H4 (cell line): ENCODE measurements at places on chromosomes 2 and 18.

- no peak for DNase-seq
These were observed 96.5 kb upstream of the PIEZO2 start for GRCh38 chr18:11245879-11246278.

DNA sequence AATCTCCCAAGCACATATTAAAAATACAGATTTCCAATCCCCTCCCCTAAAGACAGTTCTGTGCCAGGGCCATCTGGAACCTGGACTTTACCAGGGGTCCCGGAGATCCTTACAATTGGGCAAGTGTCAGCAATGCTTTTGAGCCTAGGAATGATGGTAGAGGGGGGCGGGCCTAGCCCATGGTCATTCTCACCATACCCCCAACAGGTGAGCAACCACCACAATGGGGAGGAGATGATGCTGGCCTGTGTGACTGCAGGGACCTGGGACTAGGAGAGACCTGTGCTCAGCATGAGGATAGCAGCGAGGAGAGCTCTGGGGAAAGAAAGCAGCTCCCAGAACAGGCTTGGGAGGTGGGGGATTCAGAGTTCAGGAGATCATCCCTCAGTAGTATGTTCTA, 13.9 kb upstream of the ASAP2 start:
- DNase-seq, result no peak

DNA sequence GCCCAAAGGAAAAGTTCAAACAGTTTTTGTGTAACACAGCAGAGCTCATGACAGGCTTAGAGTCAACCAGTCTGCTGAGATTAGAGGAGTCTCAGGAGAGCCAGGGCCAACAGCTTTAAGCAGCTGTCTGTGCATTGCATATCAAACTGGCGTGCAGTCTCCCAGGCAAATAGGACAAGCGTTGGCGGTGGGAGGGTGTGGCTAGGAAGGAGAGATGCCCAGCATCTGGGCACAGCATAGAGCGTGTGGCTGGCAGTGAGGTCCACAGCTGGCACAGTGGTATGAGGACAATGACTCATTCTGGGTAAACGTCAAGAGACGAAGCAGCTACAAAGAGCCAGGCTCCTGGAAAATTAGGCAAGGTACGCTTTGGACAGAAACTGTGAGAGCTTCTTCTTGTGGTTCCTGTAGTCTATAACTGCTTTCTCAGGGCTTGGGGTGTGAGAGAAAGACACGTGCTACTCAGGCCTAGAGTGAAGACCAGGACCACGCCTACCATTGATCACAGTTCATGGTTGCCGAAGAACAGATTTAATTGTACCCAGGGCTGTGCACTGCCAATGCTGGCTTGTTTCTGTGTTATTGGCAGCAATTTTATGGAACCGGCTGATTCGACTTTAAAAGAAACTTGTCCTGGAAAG, 14.8 kb downstream of the ZAP70 start:
- DNase-seq, result peak; percentile 86

DNA sequence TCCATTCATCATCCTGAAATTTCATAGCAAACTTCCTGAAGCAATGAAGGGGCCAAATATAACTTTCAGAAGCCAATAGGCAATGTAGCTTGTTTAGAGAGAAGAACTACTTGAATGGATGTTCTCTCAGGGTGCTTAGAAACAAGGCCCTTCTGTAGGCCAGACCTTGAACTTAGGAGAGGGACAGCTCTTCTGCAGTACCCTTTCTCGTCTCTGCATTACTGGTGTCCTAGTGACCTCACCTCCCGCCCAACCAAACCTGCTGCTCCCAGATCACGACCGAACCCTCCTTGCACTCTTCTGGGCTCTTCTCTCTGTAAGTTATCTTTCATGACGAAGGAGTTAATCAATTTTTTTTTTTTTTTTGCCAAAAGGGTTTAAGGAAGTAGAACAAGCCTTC, 543.9 kb downstream of the TDRD15 start:
- DNase-seq, result no peak

DNA sequence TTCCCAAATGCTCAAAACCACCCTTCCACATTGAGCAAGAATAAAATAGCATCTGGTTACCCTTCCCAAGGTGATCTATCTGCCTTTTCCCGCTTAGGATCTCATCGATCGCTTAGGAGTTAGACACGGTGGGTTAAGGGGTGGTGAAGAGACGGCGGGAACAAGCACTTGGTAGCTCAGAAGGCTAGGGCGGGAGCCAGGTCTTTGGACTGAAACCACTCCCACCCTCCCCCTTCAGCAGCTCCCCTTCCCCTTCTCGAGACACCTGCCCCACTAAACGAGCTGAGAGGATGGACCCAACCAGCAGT, 513 bp downstream of the THOC1 start:
- DNase-seq, result no peak

- no peak for DNase-seq
These were observed 120.0 kb upstream of the OSR1 start for GRCh38 chr2:19478409-19478808.

DNA sequence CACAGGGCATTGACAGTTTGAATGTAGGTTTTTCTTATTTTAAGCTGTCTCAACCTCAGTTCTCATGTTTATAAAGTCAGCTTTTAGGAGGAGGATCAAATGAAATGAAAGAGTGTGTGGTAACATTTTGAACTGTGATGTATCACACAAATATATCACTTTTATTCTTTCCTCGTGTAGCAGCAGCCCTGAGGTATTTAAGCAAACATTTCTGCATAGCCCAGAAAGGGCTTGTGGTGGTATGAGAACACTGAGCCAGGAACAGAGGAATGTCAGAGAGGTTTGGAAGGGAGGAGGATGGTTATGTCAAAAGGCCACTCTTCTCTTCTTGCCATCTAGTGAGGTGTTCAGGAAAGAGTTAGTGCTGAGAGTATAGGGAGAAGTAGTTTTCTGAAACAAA, 150.2 kb downstream of the PARD3B start:
- DNase-seq, result no peak

GRCh38 chr2:237754182-237754581, 44.4 kb upstream of the RBM44 start:
- no peak for DNase-seq
